Stimulated activated CD4-positive, alpha-beta T cell treated with anti-CD3 and anti-CD28 coated beads, Interleukin-4, amount 100 ng/mL, for 4 hours (primary cell): ENCODE measurements at places on chromosomes 13 and 19.

DNA sequence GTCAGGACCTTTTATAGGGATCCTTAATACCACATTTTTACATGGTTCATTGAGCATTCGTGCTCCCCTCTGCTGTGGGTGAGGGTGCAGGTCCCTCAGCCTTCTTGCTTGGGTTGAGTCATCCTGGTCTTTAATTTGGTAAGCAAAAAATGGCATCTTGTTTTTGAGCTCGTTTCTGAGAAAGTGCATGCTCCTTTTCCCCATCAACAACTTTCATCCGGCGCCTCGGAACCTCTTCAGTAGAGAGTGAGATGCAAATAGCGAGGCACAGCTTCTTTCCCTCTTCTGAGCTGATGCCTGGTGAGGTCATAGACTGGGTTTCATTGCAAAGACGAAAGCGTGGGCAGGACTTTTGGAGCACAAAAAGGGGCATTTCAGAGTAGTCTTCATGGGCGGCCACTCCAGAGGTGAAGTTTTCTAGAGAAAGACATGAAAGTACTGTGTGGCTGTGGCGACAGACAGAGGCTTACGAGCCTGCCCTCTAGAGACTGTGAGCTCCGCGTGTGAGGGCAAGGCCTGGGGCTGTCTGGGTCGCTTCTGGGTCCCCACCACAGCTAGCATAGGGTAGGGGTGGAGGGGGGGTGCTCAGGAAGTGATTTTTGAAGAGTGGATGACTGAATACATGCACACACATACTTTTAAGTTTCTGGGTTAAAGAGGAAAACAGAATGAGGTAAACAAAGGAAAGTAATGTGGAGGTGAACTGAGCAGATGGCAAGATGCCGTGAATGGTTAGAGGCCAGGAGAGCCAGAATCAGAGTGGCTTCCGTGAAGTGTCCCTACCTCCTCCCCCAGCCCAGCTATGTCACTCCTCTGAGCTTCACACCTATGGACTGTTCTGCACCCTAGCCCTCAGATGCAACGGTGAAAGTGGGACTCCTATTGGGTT lies 44.3 kb downstream of the BBC3 start:
- peak; percentile 85 for DNase-seq

DNA sequence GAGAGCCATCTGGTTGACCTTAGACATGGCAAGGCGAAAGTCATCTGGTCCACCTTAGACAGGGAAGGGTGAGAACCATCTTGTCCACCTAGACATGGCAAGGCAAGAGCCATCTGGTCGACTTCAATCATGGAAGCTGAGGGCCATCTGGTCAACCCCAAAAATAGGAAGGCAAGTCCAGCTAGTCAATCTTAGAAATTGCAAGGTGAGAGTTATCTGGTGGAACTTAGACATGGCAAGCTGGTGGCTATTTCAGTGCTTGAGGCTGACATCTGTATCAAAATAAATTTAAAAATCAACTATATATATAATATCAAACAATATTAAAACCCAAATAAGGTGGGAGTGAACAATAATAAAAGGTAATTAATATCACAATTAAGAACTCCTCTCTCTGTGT lies 83.9 kb downstream of the ZNF726 start:
- no peak for DNase-seq

GRCh38 chr13:57629391-57629804 lies 2.1 kb upstream of the PCDH17 start:
- peak; percentile 19 for DNase-seq

GRCh38 chr13:22812793-22813192 lies 368.0 kb upstream of the SGCG start:
- DNase-seq: no peak

DNA sequence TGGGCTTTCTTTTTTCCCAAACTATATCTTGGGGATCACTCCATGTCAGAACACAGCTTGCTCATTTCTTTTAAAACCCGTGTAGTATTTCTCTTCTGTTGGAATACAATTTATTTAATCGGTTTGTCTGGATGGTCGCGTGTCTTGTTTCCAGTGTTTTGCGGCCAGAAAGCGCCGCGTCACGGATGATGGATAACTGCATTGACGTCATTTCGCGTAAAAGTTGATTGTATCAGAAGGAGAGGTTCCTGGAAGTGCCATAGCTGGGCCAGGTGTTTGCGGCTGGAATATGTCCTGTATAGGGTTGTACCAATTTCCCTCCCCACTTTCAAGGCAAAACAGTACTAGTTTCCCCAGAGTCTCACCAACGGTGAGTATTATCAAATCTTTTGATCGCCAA lies 9.7 kb downstream of the ACTL9 start:
- DNase-seq: no peak

- DNase-seq: no peak
Observed at GRCh38 chr19:44742330-44743061, 6.0 kb upstream of the BCL3 start.

GRCh38 chr13:40053401-40053800 lies 397.9 kb downstream of the COG6 start:
- no peak for DNase-seq

GRCh38 chr19:32532233-32532632 lies 48.8 kb upstream of the PDCD5 start:
- DNase-seq: no peak

- no peak for DNase-seq
Observed at GRCh38 chr13:47707414-47707813, 293.7 kb downstream of the SUCLA2 start.

GRCh38 chr19:33293255-33294057 lies 8.9 kb downstream of the CEBPA start:
- no peak for DNase-seq

GRCh38 chr13:73803997-73804396 lies 330.2 kb downstream of the KLF12 start:
- no peak for DNase-seq

DNA sequence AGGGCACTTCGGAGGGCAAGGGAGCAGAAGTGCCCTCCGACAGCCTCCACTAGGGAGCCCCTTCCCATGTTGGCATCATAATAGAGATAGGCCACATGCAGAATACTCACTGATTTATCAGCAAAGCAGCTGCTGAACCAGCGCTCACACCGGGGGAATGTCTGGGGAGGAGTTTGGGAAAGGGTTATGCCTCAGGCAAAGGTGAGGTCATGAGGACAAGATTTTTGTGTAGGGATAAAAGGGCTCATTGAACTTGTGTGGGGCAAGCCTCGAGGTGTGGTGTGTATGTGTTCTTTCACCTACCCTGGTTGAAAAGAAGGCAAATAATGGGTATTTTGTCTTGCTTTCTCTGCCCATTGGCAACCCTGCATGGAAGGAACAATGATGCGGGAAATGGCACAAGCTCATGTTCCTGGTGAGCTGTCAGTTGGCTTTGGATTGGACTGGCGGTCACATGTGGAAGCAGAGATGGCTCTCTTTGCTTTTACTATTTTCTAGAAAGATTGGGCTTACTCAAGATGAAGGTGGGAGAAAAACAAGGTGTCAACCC lies 39.1 kb upstream of the SLC7A9 start:
- DNase-seq: no peak

GRCh38 chr13:48615049-48615448 lies 38.7 kb upstream of the CYSLTR2 start:
- DNase-seq: no peak

- DNase-seq: no peak
Observed at GRCh38 chr19:6564393-6564792, 26.6 kb downstream of the CD70 start.

DNA sequence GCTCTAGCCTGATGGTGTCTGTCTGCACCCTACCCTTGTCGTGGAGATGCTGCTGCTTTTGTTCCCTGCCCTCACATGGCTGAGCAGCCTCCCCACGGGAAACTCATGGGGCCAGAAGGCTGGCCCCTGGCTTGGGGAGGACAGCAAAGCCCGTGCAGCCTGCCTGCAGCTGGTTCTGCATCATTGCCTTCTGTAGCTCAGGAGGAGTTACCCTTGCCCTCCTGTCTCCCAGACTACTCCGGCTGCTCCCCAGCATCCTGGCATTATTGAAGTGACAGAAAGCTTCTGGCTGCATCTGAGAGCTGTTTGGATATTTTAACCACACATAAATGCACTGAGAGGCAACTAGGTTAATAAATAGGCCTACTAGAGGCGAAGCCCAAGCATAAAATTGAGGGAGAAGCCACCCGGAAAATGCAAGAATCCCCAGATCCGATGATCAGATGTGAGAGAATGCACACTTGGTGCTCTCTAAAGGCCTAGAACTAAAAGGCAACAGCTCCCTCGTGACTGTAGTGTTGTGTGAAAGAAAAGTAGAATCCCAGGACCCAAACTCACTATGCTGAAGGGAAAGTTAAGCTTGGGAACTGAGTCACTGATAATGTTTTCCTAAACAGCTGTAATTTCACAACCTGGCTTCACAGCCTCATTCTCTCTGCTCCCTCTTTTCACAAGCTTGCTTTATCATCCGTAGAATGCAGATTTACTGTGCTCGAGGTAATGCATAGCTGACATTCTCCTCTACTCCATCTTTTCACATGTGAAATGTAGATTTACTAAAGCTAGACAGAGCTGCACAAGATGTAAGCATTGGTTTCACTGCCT lies 110.8 kb downstream of the TNFRSF19 start:
- DNase-seq: no peak

DNA sequence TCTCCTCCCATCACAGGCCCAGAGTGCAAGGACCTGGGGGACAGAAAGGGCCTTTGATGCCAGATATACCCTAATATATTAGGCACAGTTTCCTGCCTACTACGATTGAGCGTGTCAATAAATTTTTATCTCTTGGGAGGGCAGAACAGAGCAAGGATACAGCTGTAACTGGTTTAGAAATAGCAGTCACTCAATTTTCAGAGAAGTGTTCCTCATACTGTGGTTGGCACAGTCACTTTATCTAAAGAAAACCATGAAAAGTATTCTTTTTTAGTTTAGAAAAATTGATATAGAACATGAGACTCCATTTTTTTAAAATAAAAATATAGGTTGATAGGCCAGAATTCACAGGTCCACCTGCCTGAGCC lies 460 bp upstream of the ZNF155 start:
- DNase-seq: no peak

DNA sequence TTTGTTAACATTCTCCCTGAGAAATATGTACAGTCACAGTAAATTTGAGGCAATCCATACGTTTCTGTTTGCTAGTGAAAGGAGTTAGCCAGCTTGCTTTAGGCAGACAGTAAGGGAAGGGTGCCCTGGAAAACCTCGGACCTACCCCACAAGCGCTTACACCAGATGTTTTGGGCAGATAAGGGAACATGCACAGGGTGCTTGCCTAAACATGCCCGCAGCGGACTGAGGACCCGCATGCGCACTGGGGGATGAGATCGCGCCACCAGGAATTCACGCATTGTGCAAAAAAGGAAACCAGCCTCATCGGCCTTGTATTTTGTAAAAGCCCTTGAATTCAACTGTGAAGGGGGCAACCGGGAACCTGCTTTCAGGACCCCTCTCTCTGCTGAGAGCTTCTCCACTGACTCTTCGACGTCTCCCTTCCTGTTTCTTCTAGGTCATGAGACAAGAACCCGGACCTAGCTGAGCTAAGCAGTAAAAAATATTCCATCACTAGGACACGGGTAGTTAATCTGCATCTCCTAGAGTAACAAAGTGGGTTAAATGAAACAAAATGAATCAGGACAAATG lies 1399.2 kb upstream of the ATXN8OS start:
- DNase-seq: no peak

GRCh38 chr13:79119578-79120107 lies 286.4 kb downstream of the RBM26 start:
- no peak for DNase-seq

DNA sequence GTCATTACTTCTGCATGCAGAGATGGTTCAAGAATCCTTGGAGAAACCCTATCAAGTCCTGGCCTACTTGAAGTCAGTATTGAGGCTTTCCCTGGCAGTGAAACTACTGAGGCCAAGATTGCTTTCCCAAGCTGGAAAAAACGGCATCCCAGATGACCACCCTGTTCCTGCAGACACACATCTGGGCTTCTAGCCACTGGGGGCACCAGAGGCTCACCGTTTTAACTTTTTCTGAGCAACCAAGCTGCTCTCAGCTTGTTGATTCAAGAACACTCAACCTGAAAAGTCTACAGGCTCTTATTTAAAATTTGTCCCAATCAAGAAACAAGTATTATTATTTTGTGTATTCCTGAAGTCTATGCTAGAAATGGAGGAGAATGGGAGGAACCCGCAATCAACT lies 66.6 kb downstream of the SPRYD7 start:
- DNase-seq: no peak

- DNase-seq: no peak
Observed at GRCh38 chr13:42990291-42991232, 1.5 kb downstream of the EPSTI1 start.

- no peak for DNase-seq
Observed at GRCh38 chr19:58001895-58002369, 688 bp downstream of the ZNF606 start.

DNA sequence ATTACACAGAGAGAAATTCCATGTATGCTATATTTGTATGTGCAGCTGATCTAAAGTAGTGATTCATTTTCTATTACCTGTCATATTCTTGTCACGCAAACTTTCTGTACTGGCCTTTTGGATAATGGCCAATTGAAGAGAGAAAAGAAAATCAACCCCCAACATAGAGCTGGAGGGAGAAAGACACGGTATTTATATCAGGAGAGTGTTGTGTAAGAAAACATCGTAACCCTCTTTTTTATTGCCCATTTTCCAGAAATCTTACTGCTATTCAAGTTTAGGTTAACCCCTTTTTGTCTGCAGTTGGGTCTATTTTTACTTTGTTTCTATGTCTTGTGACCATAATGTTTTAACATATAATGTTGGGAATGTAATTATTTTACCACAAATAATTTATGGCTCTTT lies 27.9 kb downstream of the DGKH start:
- no peak for DNase-seq

GRCh38 chr13:114048443-114048842 lies 74.6 kb upstream of the C13orf46 start:
- DNase-seq: no peak

GRCh38 chr13:34842466-34842865 lies 99.6 kb upstream of the NBEA start:
- DNase-seq: no peak

DNA sequence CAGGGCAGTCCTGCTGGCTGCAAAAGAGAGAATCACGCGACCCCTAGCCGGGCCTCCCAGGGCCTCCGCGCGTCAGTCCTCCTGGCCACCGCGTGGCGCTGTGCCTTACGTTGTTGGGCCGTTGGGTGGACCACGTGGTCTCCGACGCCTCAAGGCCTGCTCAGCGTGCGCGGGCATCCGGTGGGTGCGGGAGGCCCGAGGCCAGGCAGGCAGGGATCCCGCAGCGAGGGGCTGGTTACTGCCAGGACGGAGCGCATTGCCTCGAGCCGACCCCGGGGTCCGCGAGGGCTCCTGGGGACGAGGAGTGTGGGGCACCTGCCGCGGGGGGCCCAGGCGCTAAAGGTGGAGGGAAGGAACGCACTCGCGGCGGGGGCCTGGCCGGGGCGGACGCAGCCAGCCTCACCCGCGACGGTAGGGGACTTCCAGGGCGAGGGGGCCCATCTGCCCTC lies at the start of gene TDRD12:
Gene TDRD12 (plus strand): TSS at position 157 of the 449 bp plus-strand sequence. CDS start 306 bp downstream, outside the sequence.
- DNase-seq: no peak

- DNase-seq: no peak
Observed at GRCh38 chr19:53894707-53895106, 12.7 kb downstream of the PRKCG start.
